ENCODE measurements at places on chromosomes 7 and 10.

DNA sequence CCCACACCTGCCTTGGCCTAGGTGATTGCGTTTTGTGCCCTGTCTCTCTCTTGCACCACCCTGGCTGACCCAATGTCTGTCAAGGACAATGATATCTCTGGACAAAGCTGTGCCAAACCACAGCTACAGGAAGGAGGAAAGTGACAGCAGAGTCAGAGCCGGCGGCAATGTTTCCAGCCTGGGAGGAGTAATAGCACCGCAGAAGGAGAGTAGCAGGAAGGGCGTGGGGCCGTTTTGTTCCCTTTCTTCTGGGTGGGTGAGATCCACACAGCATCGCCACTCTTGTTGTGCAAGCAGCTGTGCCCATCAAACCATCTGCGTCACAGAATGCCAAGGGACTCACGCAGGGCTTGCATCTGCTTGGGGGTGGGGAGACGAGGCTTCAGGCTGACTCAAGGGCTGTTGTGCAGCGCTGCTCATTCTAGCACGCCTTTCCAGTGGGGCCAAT lies 341.6 kb upstream of the AUTS2 start:
- DNase-seq: no peak

DNA sequence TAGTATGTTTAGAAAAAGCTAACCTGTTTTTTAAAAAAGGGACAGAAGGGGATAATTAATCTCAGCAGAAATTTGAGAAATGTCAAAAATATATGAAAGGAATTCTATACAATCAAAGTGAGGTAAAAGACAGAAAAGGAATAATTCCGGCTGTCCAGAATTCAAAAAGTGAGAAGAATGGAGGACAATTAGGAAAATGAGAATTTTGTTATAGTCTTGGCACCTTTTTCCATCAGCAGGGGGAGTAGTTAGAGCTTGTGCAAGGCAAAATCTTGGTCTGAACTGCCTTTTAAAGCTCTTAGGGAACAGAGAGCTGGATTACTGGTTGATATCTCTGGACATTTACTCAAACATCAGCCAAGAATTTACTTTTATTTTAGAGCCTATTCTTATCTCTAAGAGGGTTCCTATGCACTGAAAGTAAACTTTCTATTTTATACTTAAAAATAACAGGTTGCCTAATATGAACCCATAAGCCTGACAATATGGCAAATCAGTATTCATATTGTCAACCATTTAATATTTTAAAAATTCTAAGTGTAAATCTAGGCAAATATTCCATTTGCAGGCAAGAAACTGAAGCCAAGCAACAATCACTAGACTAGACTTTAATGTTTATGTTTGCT lies 185.6 kb downstream of the ANK3 start:
- no peak for DNase-seq

GRCh38 chr7:81007051-81007450 lies 88.2 kb upstream of the SEMA3C start:
- no peak for DNase-seq

GRCh38 chr7:95011146-95011928 lies 103.9 kb downstream of the PPP1R9A start:
- no peak for DNase-seq

- no peak for DNase-seq
Measured at GRCh38 chr10:120989279-120989678, 138.1 kb downstream of the WDR11 start.

GRCh38 chr7:74256491-74257408 lies 2.6 kb upstream of the RFC2 start:
- no peak for DNase-seq

GRCh38 chr10:63752318-63752717 lies 231.1 kb downstream of the REEP3 start:
- no peak for DNase-seq

DNA sequence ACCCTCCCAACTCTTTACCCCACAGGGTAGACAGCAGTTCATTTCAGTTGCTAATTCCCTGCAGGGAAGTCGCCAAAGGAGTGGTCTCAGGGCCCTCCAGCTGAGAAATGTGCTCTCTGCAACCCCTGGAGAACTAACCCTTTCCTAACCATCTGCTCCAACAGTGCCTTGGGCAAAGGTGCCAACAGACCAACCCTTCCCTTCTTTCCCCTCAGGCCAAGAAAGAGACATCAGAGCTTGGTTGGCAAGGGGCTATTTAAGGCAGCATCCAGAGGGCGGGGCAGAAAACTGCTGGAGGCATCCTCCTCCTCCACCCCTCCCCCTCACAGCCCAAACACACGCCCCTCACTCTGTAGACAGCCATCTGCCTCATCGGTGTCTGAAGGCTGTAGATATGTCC lies 1.7 kb downstream of the SORBS1 start:
- DNase-seq: no peak

- no peak for DNase-seq
Measured at GRCh38 chr7:75565132-75565837, 73.2 kb downstream of the SPDYE5 start.

Data from NCI-H2081 (cell line).